ENCODE measurements at places on chromosomes 12 and 14.
A peak's percentile ranks its signal among the peaks of the same experiment; 100 is the strongest.

DNA sequence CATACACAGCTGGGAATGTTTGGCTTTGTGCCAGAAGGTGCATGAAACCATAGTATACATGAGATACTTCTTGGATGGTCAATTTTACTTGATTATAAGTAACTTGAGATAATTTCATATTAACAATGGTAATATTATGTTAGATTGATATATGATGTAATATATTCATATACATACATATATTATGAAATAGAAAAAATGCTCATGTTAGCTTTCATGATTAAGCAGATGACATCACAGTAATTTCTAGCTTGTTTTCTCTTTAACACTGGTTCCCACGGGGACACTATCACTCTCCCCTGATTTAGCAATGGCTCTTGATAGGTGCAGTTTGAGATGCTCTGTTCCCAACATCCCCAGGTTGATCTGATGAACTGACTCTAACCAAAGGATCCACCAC lies 35.4 kb upstream of the NTF3 start:
- no peak for DNase-seq

- DNase-seq = no peak
Measured at GRCh38 chr12:96421014-96421413, 20.8 kb upstream of the CDK17 start.

GRCh38 chr12:56021889-56022497 lies 1.1 kb downstream of the IKZF4 start:
- no peak for DNase-seq

GRCh38 chr12:11968048-11968383 lies 102.7 kb upstream of the BCL2L14 start:
- DNase-seq = no peak

GRCh38 chr12:1740161-1740948 lies 49.5 kb downstream of the ADIPOR2 start:
- DNase-seq = no peak

DNA sequence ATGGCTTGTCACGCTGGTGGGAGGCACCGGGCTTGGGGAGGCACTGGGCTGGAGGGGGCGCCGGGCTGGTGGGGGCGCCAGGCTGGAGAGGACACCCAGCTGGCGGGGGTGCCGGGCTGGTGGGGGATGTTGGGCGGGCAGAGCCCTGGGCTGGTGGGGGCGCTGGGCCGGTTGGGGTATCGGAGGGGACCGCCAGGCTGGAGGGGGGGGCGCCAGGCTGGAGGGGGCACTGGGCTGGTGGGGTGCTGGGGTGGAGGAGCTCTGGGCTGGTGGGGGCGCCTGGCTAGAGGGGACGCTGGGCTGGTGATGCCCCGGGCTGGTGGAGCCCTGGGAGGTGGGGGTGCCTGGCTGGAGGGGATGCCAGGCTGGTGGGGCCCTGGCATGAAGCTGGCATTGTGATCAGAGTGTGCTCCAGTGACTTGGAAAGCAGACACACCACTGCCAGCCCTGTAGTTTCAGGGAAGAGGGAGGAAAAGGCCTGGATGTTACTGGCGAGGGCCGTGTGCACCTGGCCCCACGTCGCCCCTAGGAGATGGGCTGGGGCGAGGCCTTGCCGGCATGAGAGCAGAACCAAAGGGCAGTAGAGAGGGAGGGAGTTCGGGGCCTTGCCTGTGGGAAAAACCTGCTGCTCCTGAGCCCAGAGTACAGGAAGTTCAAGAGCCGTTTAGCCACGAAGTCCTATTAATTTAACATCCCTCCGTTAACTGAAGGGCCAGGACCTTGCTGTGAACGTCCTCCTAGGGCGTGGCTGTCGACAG lies 13.1 kb downstream of the TEDC1 start:
- DNase-seq = no peak

- no peak for DNase-seq
Measured at GRCh38 chr12:68815928-68816800, 8.2 kb downstream of the MDM2 start.

DNA sequence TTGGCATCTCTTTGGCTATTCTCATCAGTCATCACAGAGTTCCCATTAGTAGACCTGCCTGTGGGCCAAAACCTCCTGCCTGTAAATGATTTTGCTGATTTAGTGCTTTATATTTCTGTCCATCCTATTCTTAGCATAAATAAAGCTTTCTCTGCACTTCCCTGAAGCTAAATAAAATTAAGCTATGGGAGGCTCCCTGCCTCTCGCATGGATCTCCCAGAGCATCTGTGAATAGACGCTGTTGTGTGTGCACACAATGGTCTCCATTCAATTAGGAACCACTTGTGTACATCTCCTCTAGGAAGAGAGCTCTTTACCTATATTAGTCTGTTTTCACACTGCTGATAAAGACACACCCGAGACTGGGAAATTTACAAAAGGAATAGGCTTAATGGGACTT lies 80.4 kb downstream of the PPFIBP1 start:
- DNase-seq = no peak

- DNase-seq = no peak
Measured at GRCh38 chr12:53128780-53129569, 25.7 kb downstream of the SOAT2 start.

DNA sequence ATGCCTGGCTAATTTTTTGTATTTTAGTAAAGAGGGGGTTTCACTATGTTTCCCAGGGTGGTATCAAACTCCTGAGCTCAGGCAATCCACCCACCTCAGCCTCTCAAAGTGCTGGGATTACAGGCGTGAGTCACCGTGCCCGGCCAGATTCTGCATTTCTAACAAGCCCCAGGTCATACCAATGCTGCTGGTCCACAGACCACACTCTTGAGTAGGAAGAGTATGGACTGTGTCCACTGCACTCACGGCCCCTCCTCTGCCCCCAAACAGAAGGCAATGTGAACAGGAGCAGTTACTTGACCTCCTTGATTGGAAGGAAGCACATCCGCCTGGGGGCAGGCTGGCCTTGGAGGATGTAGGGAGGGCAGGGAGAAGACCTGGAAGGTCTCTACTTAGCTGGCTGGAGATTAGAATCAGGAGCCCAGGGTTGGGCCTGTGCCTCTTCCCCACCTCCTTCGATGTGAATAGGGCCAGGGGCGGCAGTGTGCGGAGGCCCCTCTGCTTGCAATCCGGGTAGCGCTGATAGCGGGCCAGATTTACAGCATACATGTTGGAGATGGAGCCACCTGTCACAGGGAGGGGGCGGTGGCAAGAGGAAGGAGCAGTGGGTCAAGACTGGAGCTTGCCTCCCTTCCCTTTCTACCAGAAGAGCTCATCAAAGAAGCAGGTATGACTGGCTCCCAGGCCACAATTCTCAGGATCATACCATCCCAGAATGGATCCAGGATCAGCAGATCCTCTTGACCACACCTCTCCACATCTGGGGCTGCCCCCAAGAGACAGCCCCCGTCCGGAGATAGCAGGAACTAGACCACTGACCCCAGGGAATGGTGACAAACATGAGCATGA lies 9.4 kb upstream of the ZNF740 start:
- DNase-seq = no peak

- no peak for DNase-seq
Measured at GRCh38 chr14:24837280-24838046, 203.5 kb upstream of the GZMB start.

- DNase-seq = no peak
Measured at GRCh38 chr12:15092826-15093225, 120.0 kb downstream of the PDE6H start.

DNA sequence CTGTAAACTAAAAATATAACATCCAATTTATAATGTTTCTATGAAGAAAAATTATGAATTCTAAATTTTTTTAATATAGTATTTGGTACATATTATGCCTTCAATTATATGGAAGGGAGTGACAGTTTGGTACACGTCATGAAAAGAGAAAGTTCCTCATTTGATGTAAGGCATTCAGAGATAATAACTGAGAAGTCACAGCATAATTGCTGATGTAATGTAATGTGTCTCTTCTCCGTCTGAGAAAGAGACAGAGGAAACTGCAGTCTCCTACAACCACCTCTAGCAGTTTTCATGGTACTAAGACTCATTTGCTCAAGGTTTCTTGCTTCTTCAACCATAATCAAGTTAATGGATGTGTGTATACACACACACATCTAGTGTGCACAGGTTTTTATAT lies 2.3 kb upstream of the CD69 start:
- DNase-seq = no peak

GRCh38 chr14:69960296-69960695 lies 81.1 kb downstream of the SMOC1 start:
- no peak for DNase-seq

GRCh38 chr14:92884410-92884809 lies 38.5 kb upstream of the CHGA start:
- DNase-seq = no peak

DNA sequence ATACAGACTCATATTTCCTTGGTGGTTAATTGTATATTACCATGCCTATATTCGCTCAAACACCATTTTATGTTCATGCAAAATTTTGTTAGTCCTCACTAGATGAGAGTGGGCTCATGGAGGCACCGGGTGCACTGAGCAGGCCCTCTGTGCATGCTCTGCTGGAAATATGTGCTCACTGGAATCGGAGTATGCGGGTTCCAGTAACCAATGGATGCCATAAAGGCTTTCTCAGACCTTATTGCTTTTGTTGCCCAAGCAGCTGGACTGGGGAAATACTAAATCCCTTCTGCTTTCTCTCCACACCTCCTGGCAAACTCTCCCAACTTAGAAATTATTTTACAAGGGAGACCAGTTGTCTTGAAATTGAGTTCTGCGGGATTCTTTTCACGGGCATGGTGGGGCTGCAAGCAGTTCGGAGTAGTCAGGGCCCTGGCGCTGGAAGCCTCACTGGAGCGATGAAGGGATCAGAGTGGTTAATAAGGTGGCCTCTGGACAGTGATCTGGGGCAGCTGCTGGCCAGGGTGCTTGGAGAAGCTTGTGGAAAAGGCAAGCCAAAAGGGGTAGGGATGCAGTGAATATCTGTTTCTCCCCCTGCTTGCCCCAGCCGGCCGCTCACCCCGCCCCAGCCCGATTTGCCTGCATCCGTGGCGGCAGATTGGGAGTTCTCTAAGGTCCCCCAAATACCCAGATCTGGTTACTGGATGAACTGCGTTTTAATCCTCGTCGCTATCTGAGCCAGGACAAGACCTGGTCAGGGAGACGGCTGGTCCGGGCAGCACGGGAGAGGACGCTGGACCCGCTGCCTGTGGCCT lies 7.4 kb upstream of the HOXC6 start:
- DNase-seq = no peak

GRCh38 chr12:116698116-116698515 lies 39.8 kb downstream of the SPRING1 start:
- DNase-seq = no peak

DNA sequence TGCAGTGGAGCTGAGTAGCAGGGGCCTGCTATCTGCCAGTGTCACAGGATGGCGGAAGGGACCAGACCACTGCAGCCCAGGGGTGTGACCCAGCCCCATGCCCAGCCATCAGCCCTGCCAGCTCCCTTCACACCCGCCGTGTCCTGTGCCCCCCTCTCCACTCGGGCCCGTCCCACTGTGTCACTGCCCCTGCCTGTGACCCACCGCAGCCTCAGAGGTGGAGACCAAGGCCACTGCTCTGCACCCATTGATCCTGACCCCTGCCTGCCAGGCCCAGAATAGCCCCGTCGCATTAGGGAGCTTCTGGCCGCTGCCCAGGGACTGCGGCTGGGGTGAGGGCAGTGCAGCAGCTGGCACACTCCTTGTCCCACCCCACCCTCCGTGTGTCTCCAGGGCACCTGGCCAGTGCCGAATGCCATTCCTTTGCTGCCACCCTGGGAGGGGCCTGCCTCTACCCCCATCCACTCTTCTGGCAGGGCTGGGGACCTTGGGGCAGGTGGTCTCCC lies 2.1 kb upstream of the CRIP2 start:
- DNase-seq = no peak

- no peak for DNase-seq
Measured at GRCh38 chr12:55931317-55931779, 386 bp downstream of the DGKA start.

GRCh38 chr12:120197542-120197887 lies 3.0 kb upstream of the GCN1 start:
- no peak for DNase-seq

DNA sequence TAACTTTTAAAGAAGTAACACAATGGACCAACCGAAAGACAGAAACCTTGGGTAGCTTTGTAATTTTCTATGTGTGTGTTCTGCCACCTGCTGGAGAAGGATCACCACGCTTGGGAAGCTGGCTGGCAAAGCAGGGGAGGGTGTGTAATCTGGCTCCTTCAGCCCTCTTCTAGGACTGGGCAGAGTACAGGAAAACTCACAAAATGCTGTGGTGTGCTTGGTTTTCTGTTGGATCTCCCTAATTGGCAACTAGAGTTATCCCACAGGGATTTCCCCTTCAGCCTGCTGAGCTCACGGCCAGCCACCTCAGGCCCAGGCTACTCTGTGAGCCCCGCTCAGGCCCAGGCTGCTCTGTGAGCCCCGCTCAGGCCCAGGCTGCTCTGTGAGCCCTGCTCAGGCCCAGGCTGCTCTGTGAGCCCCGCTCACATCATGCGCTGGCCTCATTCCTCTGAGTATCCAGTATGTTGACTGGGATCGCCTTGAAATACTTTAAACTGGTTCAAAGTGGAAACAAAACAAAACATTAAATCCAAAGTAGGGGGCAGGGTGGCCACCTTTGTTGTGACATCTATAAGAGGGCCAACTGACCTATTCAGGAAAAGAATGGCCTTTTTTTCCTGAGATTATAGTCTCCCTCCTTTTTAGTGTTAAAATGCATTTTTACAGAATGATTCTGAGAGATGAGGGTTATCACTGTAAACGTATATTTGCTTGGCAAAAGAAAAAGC lies 52.0 kb upstream of the RNU6-8 start:
- DNase-seq = peak; percentile 65

DNA sequence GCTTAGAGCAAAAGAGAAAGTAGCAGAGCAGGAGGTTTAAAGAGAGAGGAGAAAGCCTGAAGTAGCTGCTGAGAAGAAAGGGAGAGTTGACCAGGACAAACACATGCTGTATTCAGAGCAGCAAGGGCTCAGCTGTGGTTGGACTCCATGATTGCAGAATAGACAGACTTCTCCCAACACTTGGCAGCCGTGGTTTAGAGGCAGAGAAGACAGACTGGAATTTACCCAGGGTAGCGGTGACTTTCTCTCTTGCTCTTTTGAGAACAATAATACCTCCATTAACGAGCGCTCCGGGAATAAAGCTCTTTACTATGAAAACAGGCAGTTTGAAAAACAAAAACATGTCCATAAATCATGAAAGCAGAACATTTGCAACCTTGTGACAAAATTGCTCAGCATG lies 21.4 kb upstream of the IGF1 start:
- no peak for DNase-seq

GRCh38 chr12:6771509-6772330 lies 600 bp upstream of the LAG3 start:
- no peak for DNase-seq

GRCh38 chr12:32462908-32463307 lies 63.5 kb downstream of the FGD4 start:
- DNase-seq = no peak

- DNase-seq = no peak
Measured at GRCh38 chr12:83172866-83173649, 486.4 kb downstream of the TMTC2 start.

Data from iPS DF 19.7 (cell line).